Sciatic nerve (tissue), 2 donors: ENCODE measurements at places on chromosomes 5 and 9. TPM values are rescaled to one million over a fixed set of nuclear protein-coding genes. Genes with fewer than 3 reads are reported as not detected.

DNA sequence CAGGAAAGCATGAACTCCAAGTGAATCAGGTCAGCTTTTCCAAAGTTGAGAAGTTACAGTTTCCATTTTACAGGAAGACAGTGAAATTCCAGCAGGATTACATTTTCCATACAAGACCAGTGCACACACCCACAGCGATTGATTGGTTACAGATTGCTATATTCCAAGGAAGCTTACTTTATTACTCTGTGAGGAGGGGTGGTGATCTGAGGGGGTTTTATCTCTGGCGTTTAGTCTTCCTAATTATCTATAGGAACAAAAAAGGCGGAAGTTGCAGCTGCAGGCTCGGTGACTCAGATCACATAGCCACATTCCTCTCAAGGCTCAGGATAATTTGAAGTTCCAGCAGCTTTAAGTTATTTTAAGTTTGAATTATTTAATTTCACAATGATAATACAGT, 450.4 kb upstream of the NMUR2 start:
- no peak for DNase-seq

DNA sequence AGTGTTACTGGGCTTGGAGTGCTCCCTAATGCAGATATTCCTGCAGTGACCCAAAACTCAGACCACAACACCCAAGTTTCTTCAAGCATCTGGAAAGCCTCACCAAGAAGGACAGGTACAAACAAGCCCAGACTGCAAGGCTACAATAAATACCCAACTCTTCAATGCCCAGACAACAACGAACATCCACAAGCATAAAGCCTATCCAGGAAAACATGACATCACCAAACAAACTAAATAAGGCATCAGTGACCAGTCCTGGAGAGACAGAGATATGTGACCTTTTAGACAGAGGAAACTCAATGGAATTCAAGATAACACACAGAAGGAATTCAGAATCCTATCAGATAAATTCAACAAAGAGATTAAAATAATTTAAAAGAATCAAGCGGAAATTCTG, 605.6 kb downstream of the PDE4D start:
- DNase-seq: no peak

DNA sequence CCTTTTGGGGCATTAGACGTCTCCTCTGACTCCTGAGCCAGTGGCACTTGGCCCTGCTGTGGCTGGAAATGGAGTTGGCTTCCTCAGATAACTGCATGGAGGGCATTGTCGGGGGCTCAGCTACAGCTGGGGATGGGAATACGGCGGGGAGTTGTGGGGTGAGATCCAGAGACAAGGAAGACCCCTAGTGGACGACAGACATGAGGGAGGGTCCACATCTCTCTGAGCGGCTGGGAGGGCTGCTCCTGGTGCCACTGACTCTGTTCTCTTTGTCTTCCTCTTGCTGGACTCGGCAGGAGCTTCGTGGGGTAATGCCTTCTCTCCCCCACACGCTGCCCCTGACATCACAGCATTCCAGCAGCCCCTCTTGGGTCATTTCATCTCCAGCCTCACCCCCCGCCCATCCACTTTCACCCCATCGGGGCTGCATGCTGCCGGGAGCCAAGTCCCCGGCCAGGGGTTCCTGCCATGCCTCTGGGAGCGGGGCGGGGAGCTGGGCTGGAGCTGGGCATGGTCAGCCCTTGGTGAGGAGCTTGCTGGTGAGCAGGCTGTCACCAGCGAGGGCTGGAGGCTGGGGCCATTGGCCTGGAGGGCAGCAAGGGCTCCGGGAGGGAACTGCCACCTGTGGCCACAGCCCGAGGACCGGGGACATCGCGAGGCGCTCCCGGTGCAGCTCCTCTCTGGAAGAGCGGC, 172.3 kb downstream of the CACNA1B start:
- DNase-seq: peak; percentile 43

DNA sequence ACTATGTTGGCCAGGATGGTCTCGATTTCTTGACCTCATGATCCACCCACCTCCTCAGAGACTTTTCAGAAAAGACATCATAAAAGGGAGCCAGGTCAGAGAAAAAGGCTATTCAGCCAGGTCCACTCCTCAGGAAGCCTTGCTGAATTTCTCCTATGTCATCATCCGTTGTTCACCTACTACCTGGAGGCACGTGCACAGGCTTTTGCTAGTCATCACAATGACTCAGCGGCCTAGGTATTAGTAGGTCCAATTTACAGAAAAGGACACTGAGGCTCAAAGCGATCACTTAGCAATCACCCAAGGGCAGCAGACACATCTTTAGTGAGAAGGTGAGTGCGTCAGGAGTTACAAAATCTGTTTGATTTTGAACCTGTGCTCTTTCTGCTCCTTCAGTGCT, 72.3 kb upstream of the RAD23B start:
- no peak for DNase-seq

- DNase-seq: no peak
Observed at GRCh38 chr5:89445106-89445745, 562.2 kb upstream of the MEF2C start.

DNA sequence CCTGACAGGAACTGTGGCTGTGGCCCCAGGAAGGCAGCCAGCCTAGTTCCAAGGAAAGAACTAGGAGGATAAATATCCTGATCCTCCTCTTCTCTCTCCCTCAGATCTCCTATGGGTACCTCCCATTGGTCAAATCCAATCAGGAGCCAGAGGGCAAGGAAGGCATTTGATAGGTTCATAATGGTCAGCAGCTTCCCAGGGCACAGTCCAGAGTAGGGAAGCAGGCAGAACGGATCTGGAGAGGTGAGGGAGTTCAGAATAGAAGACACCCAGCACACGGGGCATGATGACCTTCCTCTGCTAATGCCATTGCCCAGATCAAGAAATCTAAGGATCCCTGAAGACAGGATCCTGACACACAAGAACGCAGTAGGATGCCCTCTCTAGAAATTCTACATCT, 8.6 kb downstream of the ABLIM3 start:
- DNase-seq: no peak

GRCh38 chr5:52132053-52132452, 655.7 kb upstream of the ITGA1 start:
- no peak for DNase-seq

GRCh38 chr5:34625246-34625645, 30.9 kb upstream of the RAI14 start:
- no peak for DNase-seq

- DNase-seq: no peak
Observed at GRCh38 chr5:110304176-110304575, 422.3 kb downstream of the TMEM232 start.

DNA sequence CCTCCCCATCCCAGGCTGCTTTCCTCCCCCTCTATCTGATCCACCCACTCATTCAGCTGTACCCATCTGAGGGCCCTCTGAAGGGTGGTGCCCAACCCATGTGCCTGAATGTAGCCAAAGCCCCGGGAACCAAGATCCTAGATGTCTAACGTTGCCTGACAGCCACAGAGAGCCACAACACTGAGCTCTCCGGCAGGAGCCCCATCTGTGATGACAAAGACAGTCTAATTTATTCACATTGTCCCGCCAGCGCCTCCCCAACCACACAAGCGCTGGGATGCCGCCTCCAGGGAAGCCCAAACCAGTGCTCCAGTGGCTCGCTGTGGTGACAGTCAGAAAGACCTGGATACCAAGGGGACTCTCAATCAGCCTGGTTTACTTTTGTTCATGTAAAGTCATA, 8.4 kb downstream of the IGFBPL1 start:
- no peak for DNase-seq

- DNase-seq: no peak
Observed at GRCh38 chr5:142820447-142820846, 50.3 kb downstream of the ARHGAP26 start.

GRCh38 chr5:125045646-125046045, 299.2 kb upstream of the ZNF608 start:
- no peak for DNase-seq

DNA sequence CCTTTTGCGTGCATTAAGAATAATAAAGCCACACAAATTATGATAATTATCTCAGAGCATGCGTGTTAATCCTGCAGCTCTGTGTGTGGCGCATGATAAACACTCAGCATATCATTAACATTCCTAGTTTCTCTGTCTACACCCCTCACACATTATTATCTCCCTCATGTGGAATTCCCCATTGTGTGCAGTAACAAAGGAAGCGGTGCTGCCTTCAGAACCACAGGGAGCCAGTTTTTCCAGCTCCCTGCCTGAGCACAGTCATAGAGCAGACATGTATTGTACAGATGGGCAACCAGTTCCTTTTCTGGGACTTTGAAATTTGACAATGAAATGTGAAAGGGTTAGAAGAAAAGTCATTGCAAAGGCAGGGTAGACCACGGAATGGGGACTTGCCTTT, 1365.5 kb upstream of the CDH9 start:
- DNase-seq: no peak

GRCh38 chr5:150175536-150175935, 9.0 kb downstream of the CDX1 start:
- DNase-seq: no peak

DNA sequence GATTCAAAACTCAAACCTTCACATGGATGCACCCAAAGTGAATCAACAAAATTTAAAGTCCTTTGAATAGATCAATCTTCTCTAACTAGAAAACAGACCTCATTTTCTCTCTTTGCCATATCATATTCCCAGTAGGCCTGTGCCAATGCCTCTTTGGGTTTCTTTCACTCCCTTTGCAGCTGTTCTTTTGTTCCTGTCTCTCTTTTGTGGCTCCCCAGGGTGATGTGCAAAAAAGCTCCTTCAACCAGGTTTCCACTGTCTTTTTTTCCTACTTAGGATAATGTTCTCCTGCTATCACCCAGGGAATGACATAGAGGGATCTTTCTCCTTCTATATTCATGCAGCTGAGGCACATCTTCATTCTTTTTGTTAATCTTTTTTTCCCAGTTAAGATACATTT, 54.6 kb downstream of the MARCHF3 start:
- no peak for DNase-seq

GRCh38 chr5:148268566-148268965, at the start of gene SPINK13:
TSS of gene SPINK13 (plus strand) at chr5:148268794. CDS start at chr5:148270073, 1,279 bp downstream.
- DNase-seq: no peak

GRCh38 chr9:93136011-93136440, 2.0 kb upstream of the NINJ1 start:
- DNase-seq: no peak

DNA sequence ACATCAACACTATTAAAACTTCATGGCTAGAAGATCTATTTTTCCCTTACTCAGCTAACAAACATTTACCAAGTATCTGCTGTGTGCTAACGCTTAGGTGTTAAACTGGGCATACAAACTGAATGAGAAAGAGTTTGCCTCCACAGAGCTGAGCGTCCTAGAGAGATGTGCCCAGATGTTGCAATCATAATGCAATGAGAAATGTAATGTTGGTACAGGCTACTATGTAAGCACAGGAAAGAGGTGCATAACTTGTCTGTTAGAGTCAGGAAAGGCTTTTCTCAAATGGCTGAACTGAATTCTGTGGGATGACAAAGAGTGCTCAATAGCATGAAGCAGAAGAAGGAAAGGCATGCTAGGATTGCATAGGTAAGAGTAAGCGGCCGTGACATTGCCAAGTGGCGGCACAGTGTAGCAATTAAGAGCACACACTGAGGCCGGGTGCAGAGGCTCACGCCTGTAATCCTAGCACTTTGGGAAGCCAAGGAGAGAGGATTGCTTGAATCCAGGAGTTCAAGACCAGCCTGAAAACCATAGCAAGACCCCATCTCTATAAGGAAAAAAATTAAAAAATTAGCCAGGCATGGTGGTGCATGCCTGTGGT, 137.8 kb downstream of the MEF2C start:
- DNase-seq: no peak

GRCh38 chr5:91382530-91383026, 539 bp downstream of the ARRDC3 start:
- DNase-seq: peak; percentile 66

GRCh38 chr9:99185934-99186333, 35.8 kb downstream of the ALG2 start:
- no peak for DNase-seq

- DNase-seq: no peak
Observed at GRCh38 chr5:132183723-132184122, 43.9 kb downstream of the P4HA2 start.

Gene DRD1
- total RNA-seq: 0.89 TPM

Gene LYRM7
- 14.2 TPM for total RNA-seq

Gene MLANA
- not detected for total RNA-seq

Gene SLC22A5
- 16.0 TPM for total RNA-seq

Gene VLDLR
- 25.8 TPM for total RNA-seq

Gene SPINK7
- not detected for total RNA-seq

Gene FOXD4
- total RNA-seq: 0.45 TPM

Gene TSLP
- total RNA-seq: 0.22 TPM

Gene IFNA21
- not detected for total RNA-seq

Gene MARCOL
- not detected for total RNA-seq
